NCI-H510A (cell line): ENCODE measurements at places on chromosomes 13 and 19.
A peak's percentile ranks its signal among the peaks of the same experiment; 100 is the strongest.

DNA sequence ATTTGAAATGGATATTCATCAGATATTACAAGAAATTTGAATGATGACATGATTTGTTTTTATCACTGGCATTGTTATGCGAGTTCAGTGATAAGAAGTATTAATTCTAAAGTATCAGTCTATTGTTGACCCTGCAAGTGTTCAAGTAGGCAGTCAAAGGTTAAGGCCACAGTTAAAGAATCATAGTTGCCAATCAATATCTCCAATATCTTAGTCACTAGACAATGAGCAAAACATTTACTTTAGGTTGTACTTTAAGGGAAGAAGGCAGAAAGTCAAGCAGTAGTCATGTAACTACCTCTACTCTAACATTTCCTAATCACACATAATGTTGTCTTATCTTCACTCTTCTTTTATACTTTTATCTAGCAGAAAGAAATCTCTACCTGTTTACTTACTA is 709.8 kb downstream of the PCDH17 start:
- no peak for DNase-seq

DNA sequence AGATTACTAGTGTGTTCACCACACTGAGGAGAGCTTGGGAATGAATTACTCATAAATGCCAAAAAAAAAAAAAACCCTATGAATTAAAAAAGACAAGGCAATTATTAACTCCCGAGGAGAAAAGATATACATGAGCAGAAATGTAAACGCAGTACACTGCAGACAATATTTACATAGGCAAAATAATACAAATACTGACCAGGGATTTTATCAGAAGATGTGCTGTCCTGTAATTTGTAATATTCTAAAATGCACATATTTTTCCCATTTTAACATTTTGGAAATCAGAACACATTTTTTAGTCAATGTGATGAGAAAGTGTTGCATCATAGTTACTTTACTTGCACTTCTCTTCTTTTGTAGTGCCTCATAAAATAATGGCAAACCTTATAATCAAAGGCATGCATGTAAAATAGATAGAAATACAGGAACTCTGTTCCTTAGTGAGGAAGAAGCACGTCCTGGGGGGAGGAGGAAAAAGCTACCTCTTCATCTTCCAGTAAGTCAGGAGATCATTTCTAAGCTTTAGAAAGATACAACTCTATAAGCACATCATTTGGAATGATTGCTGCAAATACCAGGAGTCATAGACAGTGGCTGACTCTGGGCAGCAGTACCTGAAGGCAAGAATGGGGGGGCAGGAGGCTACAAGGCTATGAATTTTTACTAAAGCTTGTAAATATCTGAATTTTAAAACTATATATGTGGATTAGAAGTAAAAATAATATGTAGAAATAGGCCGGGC is 46.3 kb upstream of the KATNAL1 start:
- DNase-seq: no peak

DNA sequence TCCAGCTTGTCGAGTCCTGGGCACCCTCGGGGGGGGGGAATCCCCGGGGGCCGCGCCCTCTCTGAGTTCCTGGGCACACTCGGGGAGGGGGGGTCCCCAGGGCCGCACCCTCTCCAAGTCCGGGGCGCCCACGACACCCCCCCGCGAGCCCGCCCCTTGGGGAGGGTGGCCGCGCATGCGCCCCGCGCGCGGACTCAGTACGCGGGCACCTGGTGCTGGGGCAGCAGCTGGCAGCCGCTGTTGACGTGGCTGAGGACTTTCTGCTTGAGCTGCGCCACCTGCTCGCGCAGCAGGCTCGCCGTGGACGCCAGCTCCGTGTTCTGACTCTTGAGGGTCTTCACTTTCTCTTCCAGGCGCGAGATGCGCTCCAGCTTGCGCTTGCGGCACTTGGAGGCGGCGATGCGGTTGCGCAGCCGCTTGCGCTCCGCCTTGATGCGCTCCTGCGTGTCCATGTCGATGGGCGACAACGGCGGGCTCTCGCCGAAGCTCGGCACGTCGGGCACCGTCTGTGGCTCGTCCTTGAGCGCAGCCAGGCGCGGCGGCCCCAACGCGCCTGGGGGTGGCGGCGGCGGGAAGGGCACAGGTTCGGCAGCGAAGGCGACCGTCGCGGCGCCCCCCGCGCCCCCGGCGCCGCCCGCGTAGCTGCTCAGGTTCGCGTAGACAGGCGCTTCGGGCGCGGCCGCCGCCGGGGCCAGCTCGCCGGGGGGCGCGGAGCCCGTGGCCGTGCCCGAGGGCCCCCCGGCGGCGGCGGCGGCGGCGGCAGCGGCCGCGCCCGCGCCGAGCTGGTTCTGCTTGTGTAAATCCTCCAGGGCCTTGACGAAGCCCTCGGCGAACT is 958 bp downstream of the JUND start:
- peak; percentile 55 for DNase-seq

- DNase-seq: no peak
Measured at GRCh38 chr13:113592571-113592970, 8.0 kb downstream of the TFDP1 start.

- no peak for DNase-seq
Measured at GRCh38 chr13:96821381-96821780, 172.9 kb downstream of the OXGR1 start.

DNA sequence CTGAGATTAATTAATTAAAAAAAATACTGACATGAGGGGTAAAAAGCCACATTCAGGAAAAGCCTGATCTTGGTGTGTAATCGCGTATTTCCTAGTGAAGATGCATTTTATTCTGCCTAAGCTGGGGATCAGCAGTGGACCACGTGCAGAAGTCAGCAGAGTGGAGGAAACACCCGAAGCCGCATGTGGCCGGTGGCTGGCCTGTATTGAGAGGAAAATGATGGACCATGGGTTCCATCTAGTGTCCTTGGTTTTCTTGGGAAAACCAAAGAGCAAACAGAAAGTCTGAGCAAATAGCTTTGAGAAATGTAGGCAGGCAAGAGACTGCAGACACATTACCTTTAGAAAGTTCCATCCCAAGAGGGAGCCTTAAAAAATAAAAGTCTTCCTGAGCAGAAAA is 23.7 kb upstream of the SHISA2 start:
- DNase-seq: no peak

DNA sequence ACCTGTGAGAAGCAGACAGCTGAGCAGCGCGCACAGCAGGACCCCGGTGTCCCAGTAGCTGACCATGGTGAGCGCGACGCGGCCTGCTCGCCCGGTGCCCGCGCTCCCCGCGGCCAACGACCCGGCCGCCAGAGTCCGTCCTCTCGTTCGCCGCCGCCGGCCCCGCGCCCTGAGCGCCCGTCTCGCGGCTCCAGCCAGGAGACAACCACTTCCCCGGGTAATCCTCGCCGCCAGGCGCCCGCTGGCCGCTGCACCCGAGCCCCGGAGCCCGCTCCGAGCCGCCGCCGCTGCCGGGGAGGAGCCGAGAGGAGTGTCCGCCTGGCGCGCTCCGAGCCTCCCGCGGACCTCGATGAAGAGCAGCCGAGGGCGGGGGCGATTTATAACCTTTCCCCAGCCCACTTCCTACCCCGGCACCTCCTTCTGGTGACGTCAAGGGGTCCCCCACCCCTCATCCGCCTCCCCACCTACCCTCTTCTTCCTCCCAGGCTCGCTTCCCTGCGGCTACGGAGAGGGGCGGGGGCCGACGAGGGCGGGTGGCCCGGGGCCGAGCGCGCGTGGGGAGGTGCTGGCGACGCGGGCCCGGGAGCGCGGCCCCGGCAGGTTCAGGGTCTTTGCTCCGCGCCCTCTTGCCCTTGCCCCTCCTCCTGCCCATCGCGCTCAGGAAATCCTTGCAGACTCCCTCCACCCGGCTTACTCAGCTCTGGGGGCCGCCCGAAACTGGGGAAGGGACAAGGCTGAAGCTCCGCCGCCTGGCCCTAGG is at the start of gene FLT1:
Gene FLT1, minus strand, starts transcription at position 351 of the 760 bp plus-strand sequence. Its CDS starts 285 bp downstream, at position 66.
- DNase-seq: no peak

DNA sequence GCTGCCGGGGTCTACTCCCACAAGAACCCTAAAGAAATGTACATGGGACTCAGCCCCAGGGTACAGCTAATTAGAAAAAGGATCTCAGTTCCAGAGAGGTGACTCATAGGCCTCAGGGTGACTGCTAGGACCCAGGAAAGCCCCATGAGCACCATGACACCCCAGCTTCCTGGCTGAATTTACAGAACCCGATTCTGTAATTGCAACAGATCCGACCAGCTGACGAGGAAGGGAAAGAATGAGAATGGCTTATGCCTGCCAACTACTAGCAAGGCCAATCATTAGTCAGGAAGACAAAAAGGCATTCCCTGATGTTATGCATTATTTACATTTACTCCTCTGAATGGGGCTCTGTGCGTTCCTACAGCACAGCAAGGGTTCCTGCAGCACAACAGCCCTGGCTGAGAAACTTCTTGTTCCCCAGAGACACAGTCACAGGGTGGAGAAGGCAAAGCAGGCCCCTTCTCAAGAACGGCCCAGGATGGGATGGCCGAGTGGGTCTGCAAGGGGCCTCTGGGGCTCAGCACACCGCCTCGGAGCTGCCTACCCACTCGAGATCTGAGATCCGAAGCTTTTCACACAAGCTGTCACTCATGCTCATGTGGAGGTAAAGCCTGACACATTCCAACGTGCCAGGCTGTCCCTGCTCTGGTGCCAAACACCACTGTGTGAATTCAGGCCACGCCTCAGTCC is 27.2 kb downstream of the PBX4 start:
- no peak for DNase-seq

- DNase-seq: no peak
Measured at GRCh38 chr19:49331616-49332055, 3.6 kb upstream of the CD37 start.

DNA sequence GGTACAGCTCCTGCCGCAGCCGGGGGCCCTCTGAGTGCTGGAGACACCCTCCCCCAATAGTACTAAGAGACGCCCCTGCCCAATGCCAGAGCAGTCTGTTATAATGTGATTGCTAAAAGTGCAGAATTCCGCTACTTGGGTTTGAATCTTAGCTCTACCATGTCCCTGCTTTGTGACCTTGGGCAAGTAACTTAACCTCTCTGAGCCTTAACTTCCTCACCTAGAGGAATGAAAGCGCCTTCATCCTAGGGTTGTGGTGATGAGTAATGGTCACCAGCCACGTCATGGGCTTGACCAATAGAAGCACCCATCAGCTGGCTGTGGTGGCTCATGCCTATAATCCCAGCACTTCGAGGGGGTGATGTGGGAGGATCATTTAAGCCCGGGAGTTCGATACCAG is 6.5 kb downstream of the PLEKHG2 start:
- DNase-seq: no peak

- no peak for DNase-seq
Measured at GRCh38 chr19:11856596-11857250, 8.2 kb downstream of the ZNF439 start.

- no peak for DNase-seq
Measured at GRCh38 chr19:16376649-16377048, 52.0 kb downstream of the KLF2 start.

DNA sequence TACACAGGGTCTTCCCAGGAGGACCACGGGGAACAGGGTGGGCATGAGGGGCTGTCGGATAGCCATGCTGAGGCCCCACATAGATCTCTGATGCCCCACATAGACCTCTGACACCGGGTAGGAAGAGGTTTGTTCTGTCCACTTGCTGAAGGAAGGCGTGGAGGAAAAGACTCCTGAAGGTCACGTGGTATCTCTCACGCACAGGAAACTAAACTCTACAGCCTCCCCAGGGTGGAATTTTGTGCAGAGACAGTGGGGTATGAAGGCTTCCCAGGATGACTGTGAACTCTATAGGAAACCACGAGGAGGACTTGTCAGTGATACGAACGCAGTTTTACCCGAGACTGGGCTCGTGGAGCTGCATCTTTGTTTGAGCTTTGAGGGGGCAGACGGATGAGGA is 2.8 kb downstream of the EVI5L start:
- DNase-seq: no peak

- DNase-seq: no peak
Measured at GRCh38 chr13:67763384-67763783, 533.2 kb upstream of the PCDH9 start.

GRCh38 chr19:1028062-1028926 is 1.9 kb downstream of the CNN2 start:
- peak; percentile 63 for DNase-seq

- DNase-seq: peak; percentile 22
Measured at GRCh38 chr13:108895220-108895704, 265.9 kb downstream of the MYO16 start.

DNA sequence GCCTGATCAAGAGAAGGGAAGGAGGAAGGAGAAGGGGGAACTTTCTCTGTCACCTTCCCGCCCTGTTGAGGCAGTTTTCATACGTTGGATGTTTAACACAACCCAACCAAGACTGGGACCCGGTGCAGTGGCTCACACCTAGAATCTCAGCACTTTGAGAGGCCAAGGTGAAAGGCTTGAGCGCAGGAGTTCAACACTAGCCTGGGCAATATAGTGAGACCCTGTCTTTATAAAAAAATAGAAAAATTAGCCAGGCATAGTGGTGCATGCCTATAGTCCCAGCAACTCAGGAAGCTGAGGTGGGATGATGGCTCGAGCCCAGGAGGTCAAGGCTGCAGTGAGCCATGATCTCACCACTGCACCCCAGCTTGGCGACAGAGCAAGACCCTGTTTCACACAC is 59.4 kb upstream of the PEG3 start:
- no peak for DNase-seq

GRCh38 chr13:50812242-50812641 is 31.2 kb downstream of the DLEU7 start:
- no peak for DNase-seq

DNA sequence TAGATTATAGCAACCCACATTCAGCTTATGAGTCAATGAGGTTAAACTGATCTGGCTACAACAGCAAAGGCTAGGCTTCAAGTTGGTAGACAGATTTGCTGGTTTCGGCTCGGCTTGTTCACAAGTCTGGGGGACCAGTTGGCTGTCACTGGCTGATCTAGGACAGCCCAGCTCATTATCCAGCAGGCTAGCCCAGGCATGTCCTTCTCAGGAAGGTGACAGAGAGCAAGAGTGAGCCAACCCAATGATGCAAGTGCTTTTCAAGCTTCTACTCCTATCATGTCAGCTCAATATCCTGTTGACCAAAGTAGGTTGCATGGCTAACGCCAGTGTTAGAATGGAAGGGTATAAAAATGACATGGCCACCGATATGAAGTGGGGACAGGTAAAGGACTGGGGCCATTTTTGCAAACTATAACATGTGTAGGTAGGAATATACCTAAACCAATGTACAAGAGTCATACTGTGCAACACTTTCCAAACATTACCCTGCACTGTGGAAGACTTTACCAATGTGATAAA is 220.9 kb upstream of the SOX21 start:
- DNase-seq: no peak

- DNase-seq: no peak
Measured at GRCh38 chr13:31703780-31704179, 35.5 kb upstream of the RXFP2 start.

- DNase-seq: no peak
Measured at GRCh38 chr13:31068119-31068423, 93.6 kb downstream of the HSPH1 start.

GRCh38 chr13:92028695-92029094 is 630.3 kb downstream of the GPC5 start:
- DNase-seq: no peak

GRCh38 chr13:47148543-47148942 is 251.7 kb upstream of the HTR2A start:
- no peak for DNase-seq

GRCh38 chr13:32310134-32310706 is 4.9 kb downstream of the ZAR1L start:
- no peak for DNase-seq

- no peak for DNase-seq
Measured at GRCh38 chr13:41637586-41637985, 180.2 kb downstream of the RGCC start.

GRCh38 chr13:21475115-21475514 is 16.0 kb upstream of the ZDHHC20 start:
- no peak for DNase-seq
